ENCODE measurements at places on chromosomes 7 and 10. TPM values are rescaled to one million over a fixed set of nuclear protein-coding genes. Genes with fewer than 3 reads are reported as not detected.

ZWINT gene
- 0.48 TPM for total RNA-seq

OR6B1 gene
- total RNA-seq, result not detected

- peaks cover 69% of the 10 kb centered on the region for H3K27me3 ChIP-seq
- H3K36me3 ChIP-seq, result no peaks in the 10 kb centered on the region
- no peak overlapping the region for H3K4me3 ChIP-seq
- no peak overlapping the region for H3K27ac ChIP-seq
- H3K4me1 ChIP-seq, result no peaks in the 10 kb centered on the region
These were observed 6.3 kb upstream of the UNCX start for GRCh38 chr7:1226186-1226901.

GRCh38 chr7:94995921-94996320, 88.5 kb downstream of the PPP1R9A start:
- no peak overlapping the region for H3K27ac ChIP-seq
- DNase-seq, result no peak
- no peak overlapping the region for H3K4me3 ChIP-seq
- no peaks in the 10 kb centered on the region for H3K4me1 ChIP-seq
- H3K27me3 ChIP-seq, result no peaks in the 10 kb centered on the region

- no peak overlapping the region for H3K4me3 ChIP-seq
- H3K36me3 ChIP-seq, result no peaks in the 10 kb centered on the region
- peaks cover under 1% of the 10 kb centered on the region for H3K27me3 ChIP-seq
- no peaks in the 10 kb centered on the region for H3K4me1 ChIP-seq
These were observed 7.3 kb upstream of the NKX6-2 start for GRCh38 chr10:132793213-132793612.

GRCh38 chr10:48470893-48471805, 133.7 kb downstream of the ARHGAP22 start:
- no peak for DNase-seq
- no peak overlapping the region for H3K4me3 ChIP-seq
- no peaks in the 10 kb centered on the region for H3K4me1 ChIP-seq
- H3K36me3 ChIP-seq, result no peaks in the 10 kb centered on the region
- no peak overlapping the region for H3K27ac ChIP-seq

- no peaks in the 10 kb centered on the region for H3K36me3 ChIP-seq
- no peak overlapping the region for H3K4me3 ChIP-seq
- H3K27me3 ChIP-seq, result no peaks in the 10 kb centered on the region
- no peak for DNase-seq
- no peak overlapping the region for H3K27ac ChIP-seq
These were observed 208.4 kb upstream of the AKR1E2 start for GRCh38 chr10:4617589-4617988.

Data from right lobe of liver (tissue), 6 donors.